ENCODE measurements at places on chromosomes 11 and 22.

DNA sequence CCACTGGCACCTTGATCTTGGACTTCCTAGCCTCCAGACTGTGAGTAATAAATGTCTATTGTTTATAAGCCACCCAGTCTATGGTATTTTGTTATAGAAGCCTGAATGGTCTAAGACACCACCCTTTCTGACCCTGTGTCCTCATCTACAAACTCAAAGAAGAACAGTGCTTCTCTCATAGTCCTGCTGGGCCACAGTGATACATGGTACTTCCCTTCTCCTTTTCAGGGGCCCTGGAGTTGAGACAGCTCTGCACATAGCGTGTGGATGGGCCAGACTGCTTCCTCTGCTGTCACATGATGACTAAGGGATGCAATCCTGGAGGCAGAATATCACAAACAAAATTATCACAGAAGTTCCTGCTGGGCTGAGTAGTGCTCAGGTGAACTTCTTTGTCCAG is 5.0 kb downstream of the KCNJ11 start:
- no peak for DNase-seq

- no peak for DNase-seq
Measured at GRCh38 chr11:45102810-45103621, 43.4 kb upstream of the PRDM11 start.

- no peak for DNase-seq
Measured at GRCh38 chr11:124892750-124893454, 4.8 kb downstream of the ROBO4 start.

DNA sequence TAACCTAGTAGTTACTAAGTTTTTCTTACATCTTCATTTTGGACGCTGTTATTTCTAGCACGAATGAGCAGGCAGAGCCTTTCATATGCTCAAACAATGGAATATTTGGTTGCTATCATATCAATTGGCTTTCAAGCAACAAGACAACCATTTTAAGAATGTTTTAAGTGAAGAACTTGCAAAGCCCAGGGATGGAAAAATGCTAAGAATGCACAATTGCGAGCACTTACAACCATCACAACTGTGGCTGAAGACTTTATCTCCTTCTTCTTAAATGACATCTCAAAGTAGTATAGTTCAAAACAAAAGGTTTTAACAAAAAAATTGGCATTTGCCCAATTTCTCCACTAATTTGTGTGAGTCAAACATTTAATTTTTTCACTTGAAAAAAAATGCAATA is 8.3 kb upstream of the MMP1 start:
- DNase-seq, result no peak

DNA sequence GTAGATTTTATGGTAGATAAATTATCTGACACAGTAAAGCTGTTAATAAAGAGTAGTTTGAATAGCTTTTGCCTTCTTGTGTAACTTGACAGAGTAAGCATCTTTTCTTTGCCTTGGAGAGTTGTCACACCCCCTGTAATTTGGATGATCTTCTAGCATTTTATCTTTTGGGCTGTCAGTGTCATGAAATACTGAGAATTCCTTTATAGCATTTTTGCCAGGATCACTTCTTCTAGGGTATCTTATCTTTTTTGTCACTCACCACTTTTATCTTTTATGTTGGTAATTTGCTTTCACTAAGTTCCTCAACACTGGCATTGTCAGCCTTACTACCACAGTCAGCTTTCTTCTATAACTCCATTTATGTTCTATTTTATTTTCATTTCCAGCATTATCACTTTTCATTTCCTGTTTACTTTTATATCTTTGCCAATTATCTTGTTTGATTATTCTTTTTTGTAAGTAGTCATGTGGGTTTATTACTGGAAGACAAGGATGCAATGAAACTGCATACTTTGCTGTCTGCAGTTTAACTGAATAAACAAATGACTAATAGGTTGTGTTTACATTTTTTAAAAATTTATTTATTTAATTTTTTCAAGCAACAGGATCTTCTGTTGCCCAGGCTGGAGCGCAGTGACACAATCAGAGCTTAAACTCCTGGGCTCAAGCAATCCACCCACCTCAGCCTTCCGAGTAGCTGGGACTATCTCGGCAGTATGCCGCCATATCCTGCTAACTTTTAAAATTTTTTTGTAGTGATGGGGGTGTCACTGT is 28.1 kb upstream of the ACAT1 start:
- DNase-seq, result no peak

DNA sequence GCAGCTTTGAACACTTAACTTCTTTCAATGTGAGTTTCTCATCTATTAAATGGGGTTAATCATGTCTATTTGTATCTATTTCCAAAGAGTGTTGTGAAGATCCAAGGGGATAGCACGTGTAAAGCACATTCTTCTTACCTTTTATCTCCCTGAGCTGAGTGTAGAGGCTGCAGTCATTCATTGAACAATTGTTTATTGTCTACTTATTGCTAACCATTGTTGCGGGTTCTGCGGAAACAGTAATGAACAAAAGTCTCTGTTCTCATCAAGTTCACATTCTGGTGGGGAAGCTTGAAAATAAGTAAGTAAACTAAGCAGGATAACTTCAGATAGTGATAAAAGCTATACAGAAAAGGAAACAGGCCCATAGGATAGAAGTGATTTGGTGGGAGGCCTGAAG is 27.4 kb upstream of the PLET1 start:
- no peak for DNase-seq

- peak; percentile 42 for DNase-seq
Measured at GRCh38 chr11:14148653-14149273, 186.2 kb downstream of the SPON1 start.

DNA sequence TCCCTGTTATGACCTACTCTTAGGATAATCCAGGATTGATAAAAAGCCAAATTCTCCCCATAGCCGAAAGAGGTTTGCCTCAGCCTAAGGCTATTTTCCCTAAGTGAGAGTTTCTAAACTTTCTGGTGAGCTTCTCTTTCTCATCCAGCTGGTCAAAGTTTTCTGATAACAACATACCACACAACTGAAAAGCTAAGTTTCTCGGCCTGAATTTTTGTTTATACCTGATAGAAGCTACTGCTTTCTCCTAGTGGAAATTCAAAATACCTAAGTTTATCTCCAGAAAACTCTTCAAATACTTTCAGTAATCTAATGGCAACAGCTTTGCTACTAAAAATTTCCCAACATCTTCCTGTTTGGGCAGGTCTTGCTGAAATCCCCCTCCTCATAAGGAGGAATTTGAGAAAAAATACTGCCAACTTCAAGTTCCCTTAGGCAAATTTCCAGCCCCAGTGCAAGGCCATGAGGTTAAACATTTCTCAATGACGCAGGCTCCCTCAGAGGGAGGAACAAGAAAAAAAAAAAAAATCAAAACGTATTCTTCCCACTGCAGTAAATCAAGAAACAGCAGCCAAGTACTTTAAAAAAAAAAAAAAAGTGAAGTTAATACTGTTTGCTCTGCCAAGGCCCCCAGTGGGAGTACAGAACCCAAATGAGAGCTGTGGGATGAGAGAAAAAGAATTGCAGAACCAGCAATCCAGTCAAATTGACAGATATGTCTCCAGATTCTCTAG is 127.0 kb downstream of the MRTFA start:
- no peak for DNase-seq

GRCh38 chr11:31127290-31127689 is 242.2 kb downstream of the DCDC1 start:
- no peak for DNase-seq

DNA sequence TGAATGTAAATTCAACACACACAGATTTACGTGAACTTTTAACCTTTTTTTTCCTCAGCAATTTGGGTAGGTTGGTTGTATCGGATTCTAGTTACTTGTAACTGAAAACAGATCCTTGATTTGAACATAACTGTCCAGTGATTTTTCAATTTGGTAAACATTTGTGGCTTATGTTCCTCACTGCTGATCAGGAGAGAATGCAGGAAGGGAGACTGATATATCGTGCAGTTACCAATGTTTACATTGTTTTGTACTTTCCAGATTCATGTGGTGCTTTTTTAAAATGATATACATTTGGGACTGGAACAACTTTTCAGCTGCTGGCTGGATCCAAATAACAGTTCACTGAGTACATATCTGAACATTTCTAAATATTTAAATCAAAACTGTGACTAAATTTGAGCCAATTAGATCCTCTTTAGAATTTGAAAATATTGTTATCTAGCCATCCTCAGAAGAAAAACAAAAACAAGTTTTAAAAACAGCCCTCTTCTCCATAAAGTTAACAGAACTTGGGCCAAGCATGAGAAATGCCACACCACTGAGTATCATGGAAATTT is 84.3 kb upstream of the MTMR2 start:
- no peak for DNase-seq

DNA sequence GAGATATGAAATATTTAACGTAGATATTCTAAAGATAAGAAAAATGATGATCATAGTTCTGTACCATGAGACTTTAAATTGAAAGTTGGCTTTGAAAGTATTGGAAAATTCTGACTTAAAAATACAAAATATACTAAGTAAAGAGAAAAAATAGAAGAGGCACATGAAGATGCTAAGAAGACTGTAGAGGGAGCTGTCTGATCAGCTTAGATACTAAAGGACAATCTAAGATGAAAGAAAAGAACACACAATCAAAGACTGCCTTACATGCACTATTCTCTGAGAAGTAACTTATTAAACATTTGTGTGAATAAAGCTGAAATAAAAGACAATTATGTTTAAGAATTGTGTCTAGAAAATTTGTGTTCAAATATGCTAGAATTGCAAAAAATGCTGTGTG is 55.1 kb downstream of the RBMXL2 start:
- no peak for DNase-seq

DNA sequence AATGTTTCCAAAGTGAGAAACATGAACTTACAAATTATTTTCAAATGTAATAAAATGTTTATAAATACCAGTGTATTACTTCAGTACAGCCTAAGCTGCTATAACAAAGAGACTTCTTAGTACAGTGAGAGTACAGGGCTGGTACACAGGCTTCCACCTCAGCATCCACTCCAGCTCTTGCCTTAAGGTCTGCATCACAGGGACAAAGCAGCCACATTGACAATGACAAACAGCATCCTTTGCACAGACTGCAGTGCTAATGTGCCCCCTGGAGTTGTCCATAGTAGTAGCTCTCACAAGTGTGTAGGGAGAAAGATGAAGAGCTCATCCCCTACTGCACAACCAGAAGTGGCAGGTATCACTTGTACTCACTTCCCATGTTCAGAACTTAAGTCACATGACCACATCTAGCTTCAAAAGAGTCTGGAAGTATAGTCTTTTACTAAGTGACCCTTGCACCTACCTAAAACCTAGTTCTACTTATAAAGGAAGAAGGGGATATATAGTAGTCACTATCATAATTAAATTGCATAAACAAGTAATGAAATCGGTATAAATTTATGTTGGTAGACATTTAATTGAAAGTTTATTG is 10.7 kb upstream of the LIPT2 start:
- no peak for DNase-seq

- DNase-seq, result no peak
Measured at GRCh38 chr11:82872377-82873150, 27.7 kb downstream of the PRCP start.

DNA sequence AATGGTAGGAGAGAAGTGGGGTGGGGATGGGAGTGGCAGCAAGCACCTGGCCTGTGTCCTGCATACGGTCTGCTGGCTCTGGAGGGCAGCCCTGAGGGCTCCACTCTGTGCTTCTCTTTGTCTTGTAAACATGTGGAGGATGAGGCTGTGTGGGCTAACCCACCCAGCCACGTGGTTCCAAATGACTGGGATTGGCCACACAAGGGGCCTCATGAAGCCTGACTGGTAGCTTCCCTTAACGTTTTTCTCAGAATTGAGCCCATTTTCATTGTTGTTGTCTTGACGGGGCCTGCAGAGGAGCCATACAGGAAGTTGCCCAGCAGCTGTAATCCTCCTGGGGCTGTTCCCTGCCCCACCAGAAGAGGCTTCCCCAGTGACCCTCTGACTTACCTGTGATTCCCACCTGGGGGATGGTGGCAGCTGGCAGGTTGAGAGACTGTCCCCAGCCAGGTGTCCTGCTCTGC is 18.0 kb downstream of the DERL3 start:
- DNase-seq, result no peak

DNA sequence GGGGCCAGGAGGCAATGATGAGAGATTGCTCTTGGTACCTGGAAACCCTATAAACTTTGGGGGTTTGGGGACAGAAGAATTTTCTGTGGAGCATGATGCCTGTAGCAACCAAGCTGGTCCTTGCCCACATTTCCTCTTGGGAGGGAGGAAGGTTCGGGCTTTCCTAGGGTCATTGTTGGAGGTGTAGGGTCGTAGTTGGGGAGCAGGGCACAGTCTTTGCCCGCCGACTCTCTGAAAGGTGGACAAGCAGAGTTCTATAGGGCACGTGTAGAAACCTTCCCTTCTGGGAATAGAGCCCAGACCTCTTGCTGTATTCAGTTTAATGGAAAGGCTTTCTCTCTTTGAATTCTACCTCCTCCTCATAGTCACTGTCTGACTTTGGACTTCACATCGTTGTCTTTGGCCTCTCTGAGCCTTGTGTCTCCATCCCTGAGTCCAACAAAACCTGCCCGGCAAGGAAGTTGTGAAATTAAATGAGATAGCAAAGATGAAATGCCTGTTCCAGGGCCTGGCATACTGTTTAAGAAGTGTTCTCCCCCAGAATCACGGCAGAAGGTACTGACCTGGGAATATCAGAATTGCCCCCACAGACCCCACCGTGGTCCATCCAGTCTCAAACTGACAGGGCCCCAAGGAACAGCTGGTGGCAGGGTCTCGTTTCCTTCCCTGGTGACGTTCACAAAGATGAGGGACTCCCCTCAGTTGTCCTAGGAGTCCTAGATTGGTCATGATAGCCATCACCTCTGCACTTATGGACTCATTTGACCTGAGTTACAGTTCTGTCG is 1.6 kb downstream of the PRDM11 start:
- no peak for DNase-seq

DNA sequence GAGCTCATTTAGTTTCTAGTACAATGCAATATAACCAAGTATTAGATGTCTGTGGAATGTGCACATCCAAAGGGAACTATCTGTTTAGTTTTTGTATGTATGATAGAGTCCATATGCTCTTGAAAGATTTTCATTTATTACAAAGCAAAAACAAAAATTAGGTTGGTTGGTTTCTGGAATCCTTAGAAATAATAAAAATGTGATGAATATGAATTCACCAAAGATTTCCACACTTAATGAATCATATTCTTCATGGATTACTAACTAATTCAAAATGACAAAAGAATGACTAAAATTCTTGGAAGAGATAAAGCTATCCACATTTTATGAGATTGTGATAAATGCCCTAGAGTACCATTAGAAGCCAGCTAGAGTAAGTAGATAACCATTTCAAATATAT is 261.1 kb downstream of the SBF2 start:
- DNase-seq, result no peak

- DNase-seq, result no peak
Measured at GRCh38 chr11:71357414-71357813, 90.8 kb downstream of the DHCR7 start.

All from NCI-H2081 treated with DMSO at 0.1 percent for 48 hours (cell line).